Inflammatory macrophage treated with lipopolysaccharide for 1 hour (primary cell): ENCODE measurements at places on chromosomes 4 and X.

DNA sequence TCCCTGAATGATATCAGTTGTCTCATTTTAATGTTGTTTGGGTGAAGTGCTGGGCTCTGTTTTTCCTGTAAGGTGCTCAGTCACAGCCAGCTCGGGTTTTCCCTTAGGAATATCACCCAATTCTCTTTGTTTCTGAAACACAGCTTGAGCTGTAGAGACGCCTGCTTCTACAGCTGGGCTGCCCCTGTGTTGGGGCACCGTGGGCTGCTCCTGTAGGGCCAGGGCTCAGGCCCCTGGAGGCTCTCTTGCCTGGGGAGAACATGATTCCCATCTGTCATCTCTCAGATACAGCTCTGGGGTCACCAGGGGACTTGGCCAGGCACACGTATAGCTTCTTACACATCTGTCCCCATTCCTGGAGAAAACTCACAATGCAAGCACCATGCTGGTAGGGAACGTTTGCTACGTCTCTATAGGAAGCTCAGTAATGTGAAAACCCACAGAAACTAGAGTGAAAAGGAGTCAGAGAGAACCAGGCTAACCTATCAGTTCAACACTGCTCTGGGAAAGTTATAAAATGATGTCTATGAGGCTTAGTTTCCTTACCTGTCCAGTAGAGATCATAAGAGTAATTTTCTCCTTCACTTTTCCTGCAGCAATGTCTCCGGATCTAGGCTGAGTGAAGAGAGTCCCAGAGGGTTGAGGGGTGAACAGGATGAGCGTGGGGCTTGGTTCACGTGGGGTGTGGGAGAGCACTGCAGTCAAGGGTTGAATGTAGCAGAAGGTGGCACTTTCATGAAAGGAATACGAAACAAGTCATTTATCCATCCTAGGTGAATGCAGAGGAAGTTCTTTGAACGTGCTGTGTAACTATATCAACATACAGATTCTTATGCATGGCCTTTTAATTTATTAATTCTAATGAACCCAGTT is 14.5 kb downstream of the FHDC1 start:
- no peak for DNase-seq

- DNase-seq: no peak
These were observed 917 bp downstream of the PCDH18 start for GRCh38 chr4:137531168-137531985.

DNA sequence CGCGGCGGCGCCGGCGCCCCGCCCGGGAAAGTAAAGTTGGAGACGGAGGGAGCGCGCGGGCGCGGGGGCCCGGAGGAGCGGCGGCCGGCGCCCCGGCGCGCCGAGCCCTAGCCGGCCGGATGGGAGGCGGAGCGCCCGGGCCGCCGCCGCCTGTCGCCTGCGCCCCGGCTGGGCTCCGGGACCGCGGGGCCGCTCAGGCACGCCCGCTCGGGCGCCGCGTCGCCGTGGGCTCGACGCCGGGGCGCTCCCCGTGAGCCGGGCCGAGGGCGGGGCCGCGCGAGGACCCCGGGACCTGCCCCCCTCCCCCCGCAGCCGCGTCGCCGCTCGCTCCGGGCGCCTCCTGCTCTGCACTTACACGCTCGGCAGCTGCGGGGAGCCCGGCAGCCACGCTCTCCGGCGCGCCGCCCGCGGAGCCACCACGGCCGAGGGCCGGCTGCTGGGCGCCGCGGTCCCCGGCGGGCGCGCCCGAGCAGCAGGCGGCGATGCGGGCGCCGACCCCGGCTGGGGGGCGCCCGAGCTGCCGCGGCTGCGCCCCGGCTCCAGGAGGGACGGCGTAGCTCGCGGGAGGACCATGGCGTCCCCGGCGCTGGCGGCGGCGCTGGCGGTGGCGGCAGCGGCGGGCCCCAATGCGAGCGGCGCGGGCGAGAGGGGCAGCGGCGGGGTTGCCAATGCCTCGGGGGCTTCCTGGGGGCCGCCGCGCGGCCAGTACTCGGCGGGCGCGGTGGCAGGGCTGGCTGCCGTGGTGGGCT is at the start of gene ADRA2C:
TSS of gene ADRA2C (plus strand) at position 350 of the 749 bp plus-strand sequence. CDS start at position 572, 222 bp downstream.
- DNase-seq: no peak

- DNase-seq: no peak
These were observed 7.9 kb downstream of the TRPC3 start for GRCh38 chr4:121943941-121944340.
